ENCODE measurements at places on chromosomes 1 and 21.

GRCh38 chr1:113928187-113928930 lies 765 bp upstream of the HIPK1 start:
- DNase-seq: no peak

- no peak for DNase-seq
These were observed 123.5 kb downstream of the RUNX1 start for GRCh38 chr21:34925597-34925996.

DNA sequence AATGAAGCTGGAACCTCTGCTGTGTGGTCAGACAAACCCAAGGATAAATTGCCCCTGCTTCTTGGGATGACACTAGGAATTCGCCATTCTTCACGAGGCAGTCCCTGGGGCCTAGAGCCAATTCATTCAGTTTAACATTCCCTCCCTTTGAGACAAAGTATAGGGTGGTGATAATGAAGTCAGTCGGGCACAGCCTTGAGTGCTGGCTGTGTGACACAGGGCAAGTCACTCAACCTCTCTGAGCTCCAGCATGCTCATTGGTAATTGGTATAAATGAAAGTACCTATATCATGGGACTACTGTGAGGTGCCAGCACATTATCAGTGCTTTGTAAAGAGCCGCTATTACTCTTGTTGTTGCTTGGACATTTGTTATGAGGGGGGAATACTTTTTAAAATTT lies 64.9 kb upstream of the DIRAS3 start:
- no peak for DNase-seq

DNA sequence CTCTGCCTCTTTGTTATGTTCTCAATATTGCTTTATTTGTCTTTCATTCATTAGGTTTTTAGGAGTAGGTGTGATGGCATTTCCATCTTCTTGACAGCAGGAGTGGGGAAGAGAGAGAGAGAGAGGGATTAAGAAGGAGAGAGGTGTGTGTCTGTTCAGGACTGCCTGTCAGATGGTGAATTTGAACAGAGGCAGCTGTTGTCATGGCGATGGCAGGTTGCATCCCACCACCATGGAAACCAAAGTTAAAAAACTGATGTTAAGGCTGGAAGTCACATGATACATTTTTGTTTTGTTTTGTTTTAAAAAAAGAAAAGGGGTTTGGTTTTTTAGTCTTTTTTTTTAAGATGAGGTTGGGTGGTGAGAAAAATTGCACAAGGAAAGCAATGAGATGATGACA lies 18.3 kb downstream of the CACNA1E start:
- DNase-seq: no peak

GRCh38 chr1:212500983-212501382 lies 68.3 kb downstream of the NENF start:
- DNase-seq: no peak

DNA sequence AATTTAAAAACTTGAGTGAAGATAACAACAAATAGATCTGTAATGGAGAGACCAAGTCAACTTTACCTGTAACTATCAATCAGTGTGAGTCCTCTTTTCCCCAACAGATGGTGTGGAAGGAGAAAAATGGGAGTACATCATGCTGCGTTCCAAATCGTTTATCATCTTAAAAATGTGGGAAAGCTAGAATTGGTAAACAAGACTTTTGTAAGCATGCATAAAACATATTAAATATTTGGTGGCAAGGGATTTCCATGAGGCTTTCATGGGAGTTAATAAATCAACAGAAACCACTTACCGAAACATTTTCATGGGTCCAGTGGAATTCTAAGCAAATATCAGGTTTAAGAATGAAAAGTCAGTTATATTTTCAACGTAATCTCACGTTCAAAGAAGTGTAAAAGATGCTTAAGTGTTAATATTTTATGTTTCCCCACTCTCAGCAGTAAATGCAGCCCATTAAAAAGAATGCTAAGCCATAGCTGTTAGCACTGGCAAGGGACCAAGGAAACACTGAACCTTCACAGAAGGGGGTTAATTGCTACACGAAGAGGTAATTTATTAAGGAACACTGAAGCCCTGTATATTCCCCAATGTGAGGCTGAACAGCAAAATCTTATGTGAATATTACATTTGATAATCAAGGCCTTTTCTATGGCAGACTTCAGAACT lies 117.0 kb downstream of the ZC3H11B start:
- DNase-seq: no peak

DNA sequence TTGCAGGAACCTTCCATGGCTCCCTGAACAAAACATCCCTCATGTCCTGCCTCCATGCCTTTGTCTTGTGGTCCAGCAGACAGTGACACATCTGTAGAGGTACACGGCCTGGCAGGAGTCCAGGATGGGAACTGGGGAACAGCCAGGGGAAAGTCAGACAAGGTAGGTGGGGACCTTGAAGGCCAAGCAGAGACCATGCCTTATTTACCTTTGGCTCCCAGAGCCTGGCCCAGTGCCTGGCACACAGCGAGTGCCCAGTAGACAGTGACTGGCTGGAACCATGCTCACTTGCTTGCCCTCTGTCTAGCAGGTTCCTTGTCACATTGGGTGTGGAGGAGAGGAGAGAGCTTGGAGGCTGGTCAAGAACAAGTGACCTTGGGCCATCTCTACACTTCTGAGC lies 81.0 kb downstream of the BCAR3 start:
- no peak for DNase-seq

- DNase-seq: peak; percentile 84
These were observed 29.3 kb downstream of the SLC66A1 start for GRCh38 chr1:19341201-19342061.

GRCh38 chr1:247998811-247999210 lies 14.6 kb upstream of the OR2L5 start:
- DNase-seq: no peak

GRCh38 chr1:64097859-64098258 lies 105.6 kb upstream of the UBE2U start:
- no peak for DNase-seq
